ENCODE measurements at places on chromosomes 2 and 18. TPM values are rescaled to one million over a fixed set of nuclear protein-coding genes. Genes with fewer than 3 reads are reported as not detected.

The C2orf72 gene
- 0.32 TPM for polyA plus RNA-seq

The COL3A1 gene
- 900 TPM for polyA plus RNA-seq

The EPG5 gene
- 13.6 TPM for polyA plus RNA-seq

DNA sequence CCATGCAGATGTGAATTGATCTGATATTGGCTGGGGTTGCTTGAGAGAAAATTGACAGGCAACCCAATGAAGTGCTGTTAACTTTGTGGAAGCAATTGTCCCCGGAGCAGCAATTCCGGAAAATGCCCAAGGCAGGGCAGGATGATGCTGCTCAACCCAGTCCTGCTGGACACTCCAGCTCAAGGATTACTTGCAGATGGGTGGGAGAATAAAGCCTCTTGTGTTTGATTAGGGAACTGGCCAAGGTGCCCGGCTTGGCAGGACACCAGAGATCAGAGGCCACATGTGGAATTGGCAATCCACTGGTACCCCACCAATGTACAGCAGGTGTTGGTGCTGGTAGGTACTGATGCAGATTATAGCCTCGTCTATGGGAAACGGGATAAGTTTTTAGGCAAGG lies 12.3 kb upstream of the C2orf42 start:
- DNase-seq = no peak

DNA sequence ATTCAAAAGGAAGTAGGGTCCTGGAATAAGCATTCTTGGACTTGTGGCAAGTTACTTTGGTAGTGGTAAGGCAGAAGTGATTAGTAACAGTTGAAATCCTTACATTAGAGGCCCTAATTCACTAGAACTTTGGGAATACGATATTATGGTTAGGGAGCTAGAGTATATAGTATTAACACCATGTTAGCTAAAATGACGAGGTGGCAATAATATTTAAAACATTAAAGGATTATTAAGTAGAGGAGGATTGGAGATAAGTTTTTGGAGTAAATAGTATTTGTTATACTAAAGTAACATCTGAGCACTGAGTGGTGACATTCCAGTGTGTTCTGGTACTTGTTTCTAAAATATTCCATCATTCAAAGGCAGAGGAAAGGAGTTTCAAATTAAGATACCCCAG lies 91.0 kb downstream of the AGPS start:
- no peak for DNase-seq

DNA sequence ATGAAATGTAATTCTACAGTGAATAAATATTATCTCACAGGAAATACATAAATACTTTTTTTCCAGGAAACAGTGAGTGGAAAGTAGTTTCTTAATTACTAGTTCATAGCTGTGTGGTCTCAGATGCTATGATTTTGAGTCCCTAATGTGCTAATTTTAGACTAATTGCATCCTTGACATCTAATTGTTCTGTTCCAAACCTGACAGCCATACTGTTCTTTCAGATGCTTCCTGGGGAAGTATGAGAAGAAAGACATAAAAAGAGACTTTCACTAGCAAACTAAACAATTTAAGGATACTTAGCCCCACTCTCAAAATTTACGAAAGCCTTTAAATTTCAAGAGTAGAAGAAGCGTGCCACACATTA lies 350.9 kb upstream of the CDH20 start:
- DNase-seq = no peak

DNA sequence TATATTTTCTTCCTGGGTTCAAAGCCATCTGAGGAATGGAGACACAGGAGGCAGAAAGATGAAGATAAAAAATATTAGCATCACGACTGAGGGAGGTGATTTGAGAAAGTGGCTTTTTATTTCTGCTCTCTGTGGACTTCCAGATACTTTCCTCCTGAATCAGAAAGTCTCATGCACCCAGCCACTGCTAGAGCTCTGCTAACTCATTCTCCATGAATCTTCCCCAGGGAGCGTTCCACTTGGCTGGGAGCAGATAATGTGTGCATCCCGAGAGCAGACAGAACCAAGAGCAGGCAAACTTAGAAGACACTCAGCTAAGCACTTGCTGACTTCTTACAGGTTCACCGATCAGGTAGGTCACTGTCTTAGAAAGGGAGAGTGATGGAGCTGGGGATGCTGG lies 264.1 kb upstream of the THUMPD2 start:
- DNase-seq = no peak

The ATP8B1 gene
- polyA plus RNA-seq = 43.8 TPM

GRCh38 chr2:235740821-235741220 lies 247.0 kb downstream of the AGAP1 start:
- DNase-seq = peak; percentile 61

DNA sequence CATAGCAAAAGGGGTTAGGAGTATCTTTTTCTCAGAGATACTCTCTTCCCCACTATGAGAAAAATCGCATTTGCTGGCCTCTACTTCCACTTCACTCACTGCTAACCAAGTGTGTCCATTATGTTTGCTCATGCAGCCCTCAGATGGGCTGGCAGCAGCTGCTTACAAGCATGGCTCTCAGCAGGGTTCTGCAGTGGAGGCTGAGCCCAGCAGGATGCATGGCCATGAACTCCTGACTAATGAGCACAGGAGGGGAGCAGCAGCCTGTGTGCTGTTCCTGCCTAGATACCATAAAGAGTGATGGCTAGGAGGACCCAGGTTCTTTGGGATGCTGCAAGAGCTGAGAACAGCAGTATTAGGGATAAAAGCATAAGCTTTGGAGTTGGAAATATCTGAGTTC lies 316.9 kb upstream of the THSD7B start:
- DNase-seq = no peak

DNA sequence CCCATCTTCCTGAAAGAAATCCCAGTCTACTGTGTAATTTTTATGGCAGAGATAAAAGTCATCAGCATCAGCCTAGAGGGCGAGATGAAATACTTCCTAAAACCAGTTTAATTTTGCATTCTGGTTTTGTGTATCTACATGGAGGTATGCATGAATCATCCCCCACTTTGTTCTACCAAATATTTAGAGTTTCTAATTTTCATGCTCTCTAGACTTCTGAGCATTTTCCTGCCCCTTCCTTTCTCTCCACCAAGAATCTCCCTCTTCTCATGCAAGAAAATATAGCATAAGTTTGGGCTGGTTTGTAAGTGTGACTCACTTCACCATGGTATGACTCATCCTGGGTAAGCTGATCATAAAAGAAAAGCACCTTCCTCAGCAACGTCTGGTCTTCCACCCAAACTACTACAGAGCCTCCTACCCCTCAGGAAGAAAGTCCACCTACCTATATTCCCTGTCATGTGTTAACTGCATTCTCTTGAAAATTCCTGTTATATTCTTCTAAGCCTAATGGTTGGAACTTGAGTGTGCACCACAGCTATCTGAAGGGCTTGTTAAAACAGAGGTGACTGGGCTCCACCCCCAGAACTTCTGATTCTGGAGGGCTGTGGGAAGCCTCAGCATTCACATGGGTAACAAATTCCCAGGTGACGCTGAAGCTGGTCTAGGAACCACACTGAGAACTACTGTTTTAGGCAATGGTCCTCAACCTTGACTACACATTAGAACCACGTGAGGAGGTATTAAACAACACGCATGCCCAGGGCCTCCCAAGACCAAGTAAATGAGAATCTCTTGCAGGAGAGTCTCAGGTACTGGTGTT lies 37.4 kb upstream of the RAPGEF4 start:
- no peak for DNase-seq

DNA sequence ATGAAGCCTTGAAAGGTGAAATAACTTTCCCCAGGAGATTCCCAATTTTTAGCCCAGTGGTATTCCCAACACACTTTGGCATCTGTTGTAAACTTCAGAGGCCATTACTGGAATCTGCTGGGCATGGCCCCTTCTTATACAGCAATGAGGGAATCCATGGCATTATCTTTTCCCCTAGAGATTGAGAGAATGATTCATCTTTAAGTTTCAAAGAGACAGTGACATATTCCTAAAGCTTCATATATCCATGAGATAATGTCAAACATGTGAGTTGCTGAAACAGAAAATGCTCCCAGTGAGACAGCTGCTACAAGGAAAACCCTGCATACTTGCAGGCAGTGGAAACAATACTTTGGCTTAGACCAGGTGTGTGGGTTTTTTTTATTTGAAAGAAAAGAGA lies 51.1 kb upstream of the DLX2 start:
- no peak for DNase-seq

DNA sequence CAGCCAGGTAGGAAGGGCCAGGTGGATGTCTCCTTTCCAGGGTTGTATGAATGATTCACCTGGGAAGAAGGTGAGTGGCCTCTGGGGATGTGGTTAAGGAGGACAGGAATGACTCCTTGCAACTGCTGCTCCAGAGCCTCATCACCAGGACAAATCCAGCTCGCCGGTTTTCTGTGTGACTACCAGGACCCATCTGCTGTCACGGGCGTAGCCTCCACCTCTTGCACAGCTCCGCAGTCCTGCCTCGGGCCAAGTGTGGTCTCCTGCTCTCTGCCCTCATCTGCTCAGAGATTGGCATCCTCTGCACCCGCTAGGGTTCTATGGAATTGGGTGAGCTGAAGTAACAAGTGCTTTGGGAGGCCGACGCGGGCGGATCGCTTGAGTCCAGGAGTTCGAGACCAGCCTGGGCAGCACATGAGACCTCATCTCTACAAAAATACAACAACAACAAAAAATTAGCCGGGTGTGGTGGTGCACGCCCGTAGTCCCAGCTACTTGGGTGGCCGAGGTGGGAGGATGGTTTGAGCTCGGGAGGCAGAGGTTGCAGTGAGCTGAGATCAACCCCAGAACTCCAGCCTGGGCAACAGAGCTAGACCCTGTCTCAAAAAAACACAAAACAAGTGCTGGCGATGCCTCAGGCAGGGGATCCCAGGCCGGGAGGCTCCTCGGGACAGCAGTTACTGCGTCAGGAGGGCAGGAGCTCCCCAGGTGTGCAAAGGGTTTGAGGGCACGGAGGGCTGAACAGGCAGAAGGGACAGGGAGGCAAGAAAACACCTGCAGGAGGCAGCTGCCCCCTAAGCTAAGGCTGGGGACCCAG lies 831 bp upstream of the D2HGDH start:
- no peak for DNase-seq

DNA sequence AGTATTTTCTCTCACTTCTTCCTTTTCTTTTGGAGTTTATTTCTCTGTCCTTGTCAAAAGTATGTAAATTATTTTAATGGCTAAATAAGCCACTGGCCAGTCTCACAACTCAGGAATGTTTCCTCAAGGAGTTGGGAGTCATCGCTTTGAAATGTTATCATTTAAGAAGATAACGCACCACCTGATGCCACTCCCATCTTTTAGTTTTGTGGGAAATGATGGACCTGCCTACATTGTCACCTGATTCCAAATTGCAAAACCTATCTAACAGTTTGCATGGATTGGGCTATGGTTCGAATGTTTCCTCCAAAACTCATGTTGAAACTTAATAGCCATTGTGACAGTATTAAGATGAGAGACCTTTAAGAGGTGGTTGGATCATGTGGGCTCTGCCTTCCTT lies 32.4 kb upstream of the PPM1B start:
- DNase-seq = no peak

All from SK-N-SH (cell line).